ENCODE measurements at places on chromosomes 1 and 21.

DNA sequence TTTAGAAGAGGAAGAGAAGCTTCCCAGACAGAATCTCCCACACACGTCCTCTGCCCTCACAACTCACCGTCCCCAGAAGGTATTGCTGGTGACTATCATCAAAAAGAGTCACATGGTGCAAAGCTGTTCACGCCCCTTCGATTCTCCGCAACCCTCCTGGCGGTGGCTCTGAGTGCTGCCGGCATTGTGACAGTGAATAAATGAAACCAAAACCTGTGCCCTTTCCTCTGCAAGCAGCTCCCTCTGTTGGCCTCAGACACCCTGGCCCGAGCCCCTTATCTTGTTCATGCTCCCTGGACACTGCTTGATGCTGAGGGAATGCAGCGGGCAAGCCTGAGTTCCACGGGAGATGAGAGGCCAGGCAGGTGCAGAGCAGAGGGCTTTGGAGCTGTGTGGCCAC is 510.3 kb downstream of the NPHP4 start:
- no peak for DNase-seq

DNA sequence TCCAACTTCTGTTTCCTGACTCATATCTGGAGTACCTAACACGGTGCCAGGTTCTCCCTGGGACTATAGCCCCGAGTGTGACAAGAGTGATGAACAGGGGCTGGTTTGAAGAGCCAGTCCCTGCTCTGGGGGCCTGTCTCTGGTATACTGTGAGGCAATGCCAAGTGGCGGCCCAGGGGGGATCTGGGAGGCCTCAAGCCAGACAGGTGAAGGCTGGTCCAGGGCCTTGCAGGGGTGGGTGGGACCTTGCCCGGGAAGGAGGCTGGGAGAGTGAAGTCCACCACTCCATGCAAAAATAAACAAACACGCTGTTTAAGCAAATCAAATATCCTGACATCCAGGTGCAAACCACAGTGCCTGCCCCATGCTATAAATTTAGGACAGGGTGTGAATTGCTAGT is 6.8 kb upstream of the PLXNA2 start:
- DNase-seq = no peak

DNA sequence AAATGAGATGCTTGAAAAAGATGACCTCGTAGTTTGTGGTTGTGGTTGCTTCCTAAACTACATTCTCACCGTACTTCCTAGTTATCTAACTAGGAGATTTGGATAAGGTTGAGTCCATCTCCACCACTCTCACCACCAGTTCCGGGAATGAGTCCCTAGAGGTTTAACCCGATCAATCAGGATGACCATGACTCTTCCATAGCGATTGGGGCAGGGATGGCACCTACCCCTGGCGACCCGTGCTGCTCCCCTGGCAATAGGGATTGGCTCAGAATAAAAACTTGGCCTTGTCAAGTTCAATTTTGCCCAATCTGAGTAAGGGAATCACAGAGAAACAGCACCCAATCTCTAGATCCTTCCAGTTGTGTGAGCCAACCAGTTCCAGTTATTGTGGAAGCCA is 2.7 kb upstream of the MIS18A start:
- no peak for DNase-seq

GRCh38 chr1:234913278-234913649 is 215.4 kb downstream of the TOMM20 start:
- DNase-seq = no peak

DNA sequence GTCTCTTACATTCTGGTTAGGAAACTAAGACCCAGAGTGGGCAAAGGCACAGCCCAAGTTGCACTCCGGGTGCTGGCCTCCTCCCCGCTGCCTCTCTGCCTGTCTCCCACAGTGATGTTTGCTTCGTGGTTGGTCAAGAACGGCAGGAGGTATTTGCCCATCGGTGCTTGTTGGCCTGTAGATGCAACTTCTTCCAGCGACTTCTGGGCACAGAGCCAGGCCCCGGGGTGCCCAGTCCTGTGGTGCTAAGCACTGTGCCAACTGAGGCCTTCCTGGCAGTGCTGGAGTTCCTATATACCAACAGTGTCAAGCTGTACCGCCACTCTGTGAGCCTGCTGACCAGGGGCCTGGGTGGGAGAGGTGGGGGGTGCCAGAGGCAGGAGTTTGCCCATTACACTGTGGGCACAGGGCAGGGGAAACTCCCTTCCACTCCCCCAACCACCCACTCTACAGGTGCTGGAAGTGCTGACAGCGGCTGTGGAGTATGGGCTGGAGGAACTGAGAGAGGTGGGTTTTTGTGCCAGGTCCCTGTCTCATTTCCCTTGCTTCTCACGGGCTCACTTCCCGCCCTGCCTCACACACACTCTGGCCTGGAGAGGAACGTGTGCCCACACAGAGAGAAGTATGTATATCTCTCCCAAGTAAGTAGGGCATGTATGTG is 1.9 kb downstream of the BTBD19 start:
- DNase-seq = no peak

DNA sequence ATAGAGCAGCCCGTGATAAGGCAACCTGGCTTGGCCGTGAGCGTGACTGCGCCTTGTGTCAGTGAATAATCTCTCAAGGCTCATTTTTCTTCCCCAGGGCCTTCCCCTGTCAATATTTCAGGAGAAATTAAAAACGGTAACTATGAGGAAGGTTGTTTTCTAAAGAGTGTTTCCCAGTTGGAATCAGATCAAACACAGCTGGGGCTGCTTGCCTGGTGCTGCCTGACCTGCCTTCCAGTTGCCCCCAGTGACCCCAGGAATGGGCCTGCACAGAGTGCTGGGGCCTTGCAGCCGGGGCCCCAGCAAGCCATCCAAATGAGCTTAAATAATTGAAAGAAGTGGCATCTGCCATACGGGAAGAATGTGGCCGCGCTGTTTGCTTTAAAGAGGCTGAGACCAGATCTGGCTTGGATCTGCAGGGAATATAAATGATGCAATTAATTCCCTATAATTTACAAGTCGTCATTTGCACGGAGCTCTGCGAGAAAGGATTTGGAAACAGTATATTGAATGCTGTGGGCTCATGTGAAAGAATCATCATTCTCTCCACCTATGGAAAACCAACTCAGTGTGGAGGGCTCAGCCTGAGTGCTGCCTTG is 203.9 kb downstream of the C1orf94 start:
- no peak for DNase-seq

- no peak for DNase-seq
These were observed 2.2 kb downstream of the S100A2 start for GRCh38 chr1:153563483-153563901.

- DNase-seq = no peak
These were observed 329.5 kb downstream of the SIPA1L2 start for GRCh38 chr1:232300466-232300865.

- DNase-seq = no peak
These were observed 42.1 kb upstream of the TP53BP2 start for GRCh38 chr1:223887747-223888418.

GRCh38 chr1:237416924-237417655 is 375.1 kb downstream of the RYR2 start:
- no peak for DNase-seq

DNA sequence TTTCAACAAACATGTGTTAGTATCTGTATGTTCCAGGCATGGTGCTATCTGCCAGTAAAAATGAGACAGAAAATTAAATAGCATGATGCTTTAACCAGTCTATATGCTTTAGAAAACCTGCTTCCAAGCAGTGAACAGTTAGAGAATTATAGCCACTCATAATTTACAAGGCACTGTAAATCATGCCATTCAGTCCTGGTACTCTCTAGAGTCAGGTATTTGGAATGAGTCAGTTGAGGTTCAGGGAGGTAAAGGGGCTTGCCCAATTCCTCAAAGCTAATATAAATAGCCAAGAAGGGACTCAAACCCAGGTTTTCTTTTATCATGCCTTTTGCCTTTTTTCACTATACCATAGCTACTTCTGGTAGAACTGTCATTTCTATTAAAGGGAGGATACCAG is 184.4 kb downstream of the NFIA start:
- DNase-seq = no peak

DNA sequence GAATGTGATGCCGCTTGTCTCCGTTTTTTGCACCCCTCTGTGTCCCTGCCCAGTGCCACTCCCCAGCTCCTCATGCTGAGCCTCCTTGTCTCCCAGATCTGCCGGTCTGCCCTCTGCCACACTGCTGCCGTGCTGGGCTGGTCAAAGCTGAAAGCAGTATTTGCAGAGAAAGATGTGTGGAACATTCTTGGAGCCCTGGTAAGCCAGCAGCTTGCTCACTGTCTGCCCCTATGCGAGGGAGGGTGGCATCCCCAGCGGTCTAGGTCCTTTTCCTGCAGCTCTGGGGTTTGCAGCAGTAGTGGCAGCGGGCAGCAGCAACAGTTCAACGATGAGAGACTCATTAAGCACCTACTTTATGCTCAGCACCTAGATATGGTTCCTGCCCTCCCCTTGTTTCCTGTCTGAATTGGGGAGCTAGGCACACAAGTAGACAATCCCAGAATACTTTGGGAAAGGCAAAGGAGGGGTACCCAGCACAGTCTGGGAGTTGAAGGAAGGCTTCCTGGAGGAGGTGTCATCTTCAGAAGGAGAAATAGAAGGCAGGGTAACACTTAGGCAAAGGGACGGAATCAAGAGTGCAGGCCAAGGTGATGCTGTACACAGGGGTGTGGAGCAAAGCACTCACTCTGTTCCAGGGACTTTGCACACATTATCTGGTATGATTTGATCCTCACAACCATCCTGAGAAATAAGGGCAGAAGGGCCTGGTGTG is 63.1 kb downstream of the KIF21B start:
- no peak for DNase-seq

- no peak for DNase-seq
These were observed 82.7 kb downstream of the CDC7 start for GRCh38 chr1:91583326-91583755.

DNA sequence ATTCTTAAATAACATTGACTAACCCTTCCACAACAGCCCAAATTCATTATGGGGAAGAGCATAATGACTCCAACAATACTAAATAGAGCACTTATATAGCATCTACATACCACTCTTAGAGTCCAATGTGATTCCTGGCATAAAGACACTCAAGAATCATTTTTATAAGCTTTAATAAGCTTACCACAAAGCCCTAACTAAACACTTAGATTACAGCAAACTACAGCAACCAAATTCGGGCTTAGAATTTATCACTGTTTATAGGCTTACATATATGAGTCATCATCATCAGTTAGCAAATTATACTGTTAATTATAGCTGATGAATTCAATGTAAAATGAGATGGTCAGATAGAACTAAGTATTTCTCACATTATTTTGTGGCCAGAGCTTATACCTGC is 7.3 kb downstream of the SCYL3 start:
- no peak for DNase-seq

DNA sequence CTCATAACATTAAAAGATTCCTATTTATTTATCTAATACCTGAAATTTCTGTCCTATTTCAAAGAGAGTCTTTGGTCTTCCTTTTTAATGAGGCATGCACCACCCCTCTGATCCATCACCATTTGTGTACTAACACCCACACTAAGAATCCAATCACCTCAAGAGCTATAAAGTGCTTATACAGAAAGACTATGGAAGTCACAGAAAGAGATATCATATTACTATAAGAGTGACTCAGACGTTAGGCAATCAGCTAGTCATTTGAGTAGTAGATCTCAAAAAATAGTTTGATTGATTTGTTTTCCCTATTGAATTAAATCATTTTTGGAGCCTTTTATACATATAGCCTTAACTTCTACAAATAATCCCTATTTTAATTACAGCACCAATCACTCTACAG is 46.1 kb downstream of the NME7 start:
- DNase-seq = no peak

DNA sequence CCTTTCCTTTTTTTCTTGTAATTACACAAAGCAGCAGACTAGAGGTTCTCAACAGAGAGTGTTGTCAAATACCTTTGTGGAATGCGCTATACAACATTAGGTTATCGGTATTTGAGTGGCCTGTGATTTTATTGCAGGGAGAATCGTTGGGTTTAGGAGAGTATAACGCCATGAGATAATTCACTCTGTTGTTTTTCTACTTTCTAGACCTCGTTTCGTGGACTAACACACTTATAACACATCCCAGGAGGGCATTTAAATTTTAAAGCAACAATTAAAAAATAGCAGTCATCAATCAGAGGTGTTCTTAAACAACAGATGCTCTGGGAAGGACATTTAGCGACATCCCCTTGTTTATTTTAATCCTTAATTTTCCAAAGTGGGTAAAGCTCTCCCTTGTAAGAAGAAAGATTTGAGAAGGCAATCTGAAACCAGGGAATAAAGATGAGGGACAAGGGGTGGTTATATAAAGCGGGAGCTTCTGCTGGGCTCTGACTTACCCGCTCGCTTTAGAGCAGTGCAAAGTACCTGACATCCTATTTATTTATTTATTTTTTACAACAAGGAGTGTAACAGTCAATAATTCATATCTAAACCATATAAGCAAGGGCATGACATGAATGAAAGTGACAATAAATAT is 4.9 kb downstream of the PBX1 start:
- DNase-seq = no peak

GRCh38 chr1:241332037-241332409 is 25.0 kb downstream of the RGS7 start:
- DNase-seq = no peak

DNA sequence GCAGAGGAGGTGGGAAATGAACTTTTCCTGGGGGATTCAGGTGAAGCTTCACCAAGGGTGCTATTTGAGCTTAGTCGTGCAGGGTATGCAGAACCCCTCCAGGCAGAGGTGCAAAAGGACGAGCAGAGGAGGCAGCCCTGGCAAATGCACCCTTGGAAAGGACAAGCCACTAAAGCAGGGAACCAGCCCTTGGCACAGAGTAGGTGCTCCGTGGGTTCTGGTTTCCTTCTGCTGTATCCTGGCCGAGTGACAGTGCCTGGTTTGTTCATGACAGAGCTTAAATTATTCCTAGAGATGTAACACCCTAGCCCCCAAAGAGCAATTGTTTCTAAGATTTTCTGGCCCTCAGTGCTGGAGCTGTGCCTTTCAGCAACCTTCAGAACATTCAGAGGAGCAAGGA is 73.4 kb upstream of the SYT6 start:
- no peak for DNase-seq

- no peak for DNase-seq
These were observed 30.5 kb downstream of the CLSTN1 start for GRCh38 chr1:9793291-9793690.

DNA sequence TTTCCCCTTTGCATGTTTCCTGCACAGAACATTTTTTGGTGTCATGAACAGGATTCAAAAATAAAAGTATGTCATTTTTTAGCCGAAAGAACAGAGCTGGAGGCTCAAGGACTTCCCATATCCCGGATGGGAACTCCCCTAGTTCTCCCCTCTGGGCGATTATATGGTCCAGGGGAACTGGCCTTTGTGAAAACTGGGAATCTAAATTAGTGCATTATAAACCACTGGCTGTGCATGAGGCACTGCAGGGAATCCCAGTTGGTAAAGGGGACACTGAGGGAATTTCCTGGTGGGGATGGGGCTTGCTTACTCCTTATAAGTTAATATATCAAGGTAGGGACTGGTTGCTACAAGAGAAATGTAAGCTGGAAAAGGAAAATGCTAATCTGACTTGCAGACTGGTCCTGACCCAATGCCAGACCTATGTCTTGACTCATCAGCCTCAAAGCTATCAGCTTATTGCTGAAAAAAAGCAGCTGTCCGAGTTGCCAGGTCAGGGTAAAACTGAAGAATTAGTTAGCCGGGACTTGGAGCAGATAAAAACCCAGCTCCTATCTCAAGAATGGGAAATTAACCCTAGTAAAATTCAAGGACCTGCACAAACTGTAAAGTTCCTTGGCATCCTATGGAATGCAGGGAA is 122.6 kb downstream of the FCRL5 start:
- DNase-seq = no peak

- no peak for DNase-seq
These were observed 49.6 kb downstream of the SLC66A1 start for GRCh38 chr1:19361611-19362147.

All from activated T-helper 1 cell treated with anti-CD3 and anti-CD28 coated beads, Interleukin-2, amount 50 U/mL, for 16 hours (primary cell).